Motor neuron (in vitro differentiated cells): ENCODE measurements at places on chromosomes 7 and 10. TPM values are rescaled to one million over a fixed set of nuclear protein-coding genes. Genes with fewer than 3 reads are reported as not detected.

The ZNF680 gene
- total RNA-seq, result 6.0 and 7.5 TPM in 2 replicates

The ACSM6 gene
- not detected in 2 replicates for total RNA-seq

The CALML5 gene
- 3.3 and 5.0 TPM in 2 replicates for total RNA-seq

The LIPJ gene
- 0.05 and 0.25 TPM in 2 replicates for total RNA-seq

The CYTH3 gene
- total RNA-seq, result 9.9 and 11.2 TPM in 2 replicates

The C7orf33 gene
- 0.14 TPM in 1 of 2 replicates, not detected in the other for total RNA-seq

DNA sequence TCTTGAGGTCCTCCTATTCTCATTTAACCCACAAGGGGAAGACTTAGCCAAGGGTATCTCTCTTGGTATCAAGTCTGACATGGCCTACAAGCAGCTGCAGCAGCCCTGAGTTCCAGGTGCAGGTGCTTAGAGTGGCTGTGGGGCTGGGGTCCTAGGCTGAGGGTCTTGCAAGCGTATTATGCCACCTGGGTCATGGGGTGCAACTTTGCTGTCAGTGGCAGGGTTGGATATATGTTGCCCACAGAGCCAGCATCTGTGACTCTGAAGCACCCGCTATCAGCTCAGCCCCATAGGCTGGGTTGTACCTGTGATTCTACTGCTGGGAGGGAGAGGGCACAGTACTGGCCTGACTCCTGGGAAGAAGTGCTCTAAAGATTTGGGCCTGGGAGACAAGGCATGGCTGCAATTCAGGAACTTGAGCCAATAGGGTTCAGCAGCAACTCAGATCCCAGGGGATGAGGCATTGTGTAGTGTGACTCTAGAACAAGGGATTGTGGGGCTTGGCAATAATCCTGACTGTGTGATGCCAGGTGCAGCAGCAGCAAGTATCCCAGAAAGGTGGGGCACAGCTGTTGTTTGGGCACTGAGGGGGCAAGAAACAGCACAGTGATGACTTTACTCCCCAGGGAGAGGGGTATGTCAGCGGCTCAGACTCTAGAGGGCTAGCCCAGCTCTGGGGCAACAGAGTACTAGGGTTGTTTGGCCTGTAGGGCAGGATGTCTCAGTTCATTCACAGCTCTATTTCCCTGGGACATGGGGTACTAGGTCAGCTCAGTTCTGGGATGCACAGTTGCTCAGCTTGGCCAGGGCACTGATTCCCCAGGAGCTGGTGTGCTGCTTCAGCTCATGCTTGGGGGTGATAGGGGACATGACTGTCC lies 41.4 kb downstream of the NEURL1 start:
- ATAC-seq, result no peak

DNA sequence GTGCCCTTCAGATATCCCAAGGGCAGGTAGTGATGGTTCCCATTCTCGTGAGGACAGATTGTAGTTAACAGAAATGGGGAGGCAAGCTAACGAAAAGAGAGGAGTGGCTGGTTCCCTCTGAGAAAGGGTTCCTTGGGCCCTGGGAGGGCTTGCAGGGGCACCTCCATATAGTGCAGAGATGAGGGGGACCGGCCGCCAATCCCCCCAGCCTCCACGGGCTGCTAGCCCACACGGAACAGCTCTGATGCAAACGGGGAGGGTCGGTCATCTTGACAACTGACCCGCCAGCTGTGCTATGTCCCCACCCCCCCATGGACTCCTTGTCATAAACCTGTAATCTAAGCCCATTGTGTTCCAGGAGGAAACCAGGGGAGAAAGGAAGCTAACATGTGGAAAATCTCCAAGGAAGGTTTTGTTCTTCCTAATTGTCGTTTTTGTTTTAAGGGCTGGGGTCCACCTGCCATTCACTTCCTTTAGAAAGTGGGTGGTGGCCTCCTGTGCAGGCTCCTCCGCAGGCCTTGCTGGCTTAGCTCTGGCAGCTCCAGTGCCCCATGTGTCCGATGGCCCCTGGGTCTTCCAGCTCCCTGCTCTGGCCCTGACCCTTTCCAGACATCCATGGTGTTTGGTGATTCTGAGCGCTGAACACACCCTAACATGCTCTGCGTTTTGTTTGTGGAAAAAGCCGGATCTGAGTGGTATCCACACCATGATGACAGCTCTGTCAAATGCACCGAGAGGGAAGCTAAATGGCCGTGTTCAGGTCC lies 15.9 kb downstream of the ADCY1 start:
- ATAC-seq, result no peak

GRCh38 chr7:134764365-134764764 lies 15.1 kb upstream of the CALD1 start:
- ATAC-seq, result no peak

DNA sequence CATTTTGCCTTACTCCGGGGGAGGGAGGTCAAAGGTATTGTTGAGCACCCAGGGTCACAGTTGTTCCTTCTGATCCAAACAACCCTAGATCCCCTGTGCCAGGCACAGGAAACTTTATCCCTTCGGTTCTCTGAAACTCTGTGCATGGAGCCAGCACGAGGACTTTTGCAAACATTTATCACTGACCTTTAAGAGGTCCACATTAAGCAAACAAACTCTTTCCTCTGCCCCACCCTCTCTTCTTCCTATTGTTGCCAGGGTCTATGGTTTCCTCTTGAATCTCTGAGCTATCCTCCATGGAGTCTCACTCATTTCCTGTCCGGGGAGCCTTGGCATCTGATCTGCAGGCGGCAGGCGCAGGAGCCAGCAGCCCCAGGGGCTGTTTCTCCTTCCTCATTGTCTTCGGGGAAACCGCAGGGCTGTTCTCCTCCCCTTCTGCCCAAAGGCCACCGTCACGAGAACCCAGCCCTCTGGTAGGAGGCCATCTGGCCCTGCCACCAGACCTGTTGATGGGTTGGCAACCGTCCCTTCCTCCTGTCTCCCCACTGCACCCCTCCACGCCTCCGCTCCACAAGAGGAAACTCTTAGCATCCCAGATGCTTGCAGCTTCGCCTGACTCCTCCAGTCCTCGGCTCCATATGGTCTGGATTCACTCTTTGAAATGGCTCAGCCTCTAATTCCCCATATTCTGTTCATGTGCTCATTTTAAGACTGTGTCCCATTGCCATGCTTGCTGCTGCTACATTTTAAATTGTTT lies 327.3 kb upstream of the NRP1 start:
- ATAC-seq, result no peak

DNA sequence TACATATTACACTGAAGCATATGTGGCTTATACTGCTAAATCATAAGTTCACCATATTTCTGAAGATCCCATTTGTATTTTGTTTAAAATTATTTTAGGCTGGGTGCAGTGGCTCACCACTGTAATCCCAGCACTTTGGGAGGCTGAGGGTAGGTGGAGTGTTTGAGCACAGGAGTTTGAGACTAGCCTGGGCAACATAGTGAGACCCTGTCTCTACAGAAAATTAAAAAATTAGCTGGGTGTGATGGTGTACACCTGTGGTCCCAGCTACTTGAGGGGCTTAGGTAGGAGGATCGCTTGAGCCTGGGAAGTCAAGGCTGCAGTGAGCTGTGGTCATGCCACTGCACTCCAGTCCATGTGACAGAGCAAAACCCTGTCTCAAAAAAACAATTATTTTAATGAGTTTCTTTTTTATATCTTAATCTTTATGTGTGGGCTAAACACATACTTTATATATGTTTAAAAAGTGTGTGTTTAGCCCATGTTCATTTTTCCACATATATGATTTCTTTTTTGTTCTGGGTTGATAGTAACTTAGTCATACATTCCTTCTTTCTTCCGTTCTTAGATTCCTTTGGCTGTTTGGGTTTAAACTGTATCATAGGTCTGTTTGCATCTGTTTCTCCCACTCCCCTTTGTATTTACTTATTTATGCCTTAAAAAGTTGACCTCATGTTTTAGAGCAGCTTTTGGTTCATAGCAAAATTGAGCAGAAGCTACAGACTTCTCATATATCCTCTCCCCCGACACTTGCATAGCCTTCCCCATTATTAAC lies 33.5 kb downstream of the RSBN1L start:
- no peak for ATAC-seq

GRCh38 chr7:38453826-38454225 lies 177.3 kb downstream of the AMPH start:
- ATAC-seq, result no peak

DNA sequence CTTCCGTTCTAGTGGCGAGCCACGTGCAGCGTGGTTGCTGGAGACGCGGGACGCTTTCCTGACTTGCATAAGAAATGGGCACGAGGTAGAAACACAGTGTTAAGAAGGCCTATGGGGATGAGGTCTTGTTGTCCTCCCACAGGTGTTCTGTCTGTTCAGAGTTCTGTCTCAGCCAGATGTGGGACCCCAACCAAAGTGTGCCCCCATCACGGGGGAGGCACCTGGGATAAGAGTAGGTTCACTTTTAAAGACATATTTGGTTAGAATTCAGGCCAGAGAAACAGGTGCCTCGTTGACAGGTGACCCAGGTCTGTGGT lies 56.0 kb upstream of the PITRM1 start:
- ATAC-seq, result no peak

- no peak for ATAC-seq
These were observed 46.6 kb downstream of the CCSER2 start for GRCh38 chr10:84375011-84375410.

DNA sequence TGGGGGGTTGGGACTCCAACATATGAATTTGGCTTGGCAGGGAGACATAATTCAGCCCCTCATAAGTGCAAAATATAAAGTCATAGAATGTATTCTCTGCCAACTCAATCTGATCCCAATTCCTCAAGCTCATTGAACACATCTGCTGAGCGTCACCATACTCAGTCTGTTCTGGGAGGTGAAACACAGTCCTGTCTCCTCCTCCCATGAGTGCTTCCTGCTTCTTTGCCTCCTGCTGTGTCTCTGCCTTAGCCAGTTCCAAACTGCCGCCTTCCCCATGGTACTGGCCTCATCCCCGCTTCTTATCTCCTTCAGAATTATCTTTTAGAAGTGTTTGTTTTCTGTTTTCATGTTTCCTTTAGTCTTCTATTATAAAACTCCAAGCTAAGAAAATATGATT lies 365.5 kb downstream of the TNS3 start:
- ATAC-seq, result no peak

GRCh38 chr7:109893231-109893630 lies 1197.7 kb upstream of the LRRN3 start:
- ATAC-seq, result no peak

DNA sequence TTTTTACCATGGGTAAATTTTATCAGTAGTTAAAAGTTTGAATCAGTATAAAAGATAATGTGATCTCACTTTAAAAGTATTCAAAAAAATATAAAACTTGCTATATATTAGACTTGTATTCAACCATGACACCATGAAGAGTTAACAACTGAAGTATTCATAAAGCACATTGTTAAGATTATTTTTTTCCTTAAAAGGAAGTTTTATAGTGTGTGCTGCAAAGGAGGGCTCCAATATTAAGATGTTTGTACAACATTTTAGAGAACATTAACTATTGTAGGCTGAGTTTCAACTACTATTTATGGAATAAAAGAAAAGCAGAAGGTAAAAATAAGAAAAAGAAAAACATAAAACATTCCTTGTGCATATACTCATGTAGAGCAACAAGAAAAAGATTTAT lies 24.5 kb upstream of the CUBN start:
- no peak for ATAC-seq

GRCh38 chr10:5748394-5748803 lies 63.8 kb downstream of the TASOR2 start:
- ATAC-seq, result no peak

- ATAC-seq, result no peak
These were observed 34.9 kb downstream of the R3HCC1L start for GRCh38 chr10:98169379-98169778.

DNA sequence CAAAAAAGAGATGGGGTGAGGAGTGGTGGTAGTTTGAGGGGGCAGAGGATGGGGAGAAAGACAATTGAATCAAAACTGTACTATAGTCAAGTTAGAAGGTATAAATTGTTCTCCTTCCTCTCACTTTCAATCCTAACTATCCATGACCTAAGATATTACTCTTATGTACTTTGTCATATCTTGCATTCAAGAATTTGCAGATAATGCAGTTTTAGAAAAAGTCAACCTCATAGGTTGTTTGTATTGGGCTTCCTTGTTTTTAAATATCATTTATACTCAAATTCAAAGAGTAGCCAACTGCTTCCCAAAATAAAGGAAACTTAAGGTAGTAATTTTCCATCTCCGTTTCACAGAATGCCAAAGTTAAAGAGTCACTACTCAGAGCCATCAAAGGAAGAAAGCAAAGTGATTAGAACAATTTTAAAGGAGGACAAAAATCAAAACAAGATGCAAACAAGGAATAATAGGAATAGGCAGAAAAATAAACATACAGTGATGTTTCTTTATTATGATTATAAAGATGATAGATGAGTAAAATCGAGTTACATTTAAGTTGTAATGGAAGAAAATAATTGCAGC lies 32.7 kb downstream of the MET start:
- ATAC-seq, result no peak

- no peak for ATAC-seq
These were observed 84.4 kb upstream of the FGL2 start for GRCh38 chr7:77284005-77284404.

DNA sequence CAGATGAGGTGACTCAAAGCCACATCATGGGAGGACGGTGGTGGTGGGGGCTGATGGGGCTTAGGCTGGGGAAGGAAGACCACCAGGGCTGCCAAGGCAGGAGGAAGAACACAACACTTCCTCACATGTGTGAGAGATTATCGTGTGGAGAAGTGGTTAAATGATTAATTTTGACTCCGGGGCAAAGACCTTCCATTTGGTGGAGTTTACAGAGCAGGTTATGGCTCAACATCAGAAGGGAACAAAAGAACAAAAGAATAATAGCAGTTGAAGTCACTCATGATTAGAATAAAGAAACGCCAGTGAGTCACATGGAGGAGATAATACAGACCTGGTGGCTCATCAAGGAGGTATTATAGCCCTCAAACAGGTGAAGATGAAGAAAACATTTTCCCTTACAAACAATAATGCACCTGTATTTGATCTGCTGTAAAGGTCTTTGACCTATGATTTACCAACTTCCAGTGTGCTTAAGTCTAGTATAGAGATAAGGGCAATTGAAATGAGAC lies 170.1 kb downstream of the PKD1L1 start:
- ATAC-seq, result no peak
